ENCODE measurements at places on chromosomes 12 and 14.

GRCh38 chr12:104703372-104703771 lies 246.6 kb downstream of the CHST11 start:
- DNase-seq, result no peak

- no peak for DNase-seq
These were observed 10.7 kb upstream of the KRT82 start for GRCh38 chr12:52416795-52417194.

GRCh38 chr14:103329401-103330347 lies 4.4 kb upstream of the EIF5 start:
- no peak for DNase-seq

DNA sequence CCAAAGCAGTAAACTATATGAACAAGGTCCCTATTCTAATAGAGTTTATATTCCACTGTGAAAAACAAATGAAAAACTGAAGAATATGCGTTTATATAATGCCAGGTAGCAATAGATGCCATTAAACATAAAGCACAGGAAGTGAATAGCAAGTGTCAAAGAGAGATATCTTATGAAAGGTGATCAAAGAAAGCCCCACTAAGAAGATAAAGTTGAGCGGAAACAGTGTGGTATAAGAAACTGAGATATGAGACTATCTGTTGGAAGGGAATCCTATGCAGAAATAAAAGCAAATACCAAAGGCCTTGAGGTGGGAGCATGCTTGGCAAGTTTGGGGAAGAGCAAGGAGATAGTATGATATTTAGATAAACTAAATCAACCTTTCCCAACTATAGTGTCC lies 123.1 kb upstream of the FAR2 start:
- no peak for DNase-seq

DNA sequence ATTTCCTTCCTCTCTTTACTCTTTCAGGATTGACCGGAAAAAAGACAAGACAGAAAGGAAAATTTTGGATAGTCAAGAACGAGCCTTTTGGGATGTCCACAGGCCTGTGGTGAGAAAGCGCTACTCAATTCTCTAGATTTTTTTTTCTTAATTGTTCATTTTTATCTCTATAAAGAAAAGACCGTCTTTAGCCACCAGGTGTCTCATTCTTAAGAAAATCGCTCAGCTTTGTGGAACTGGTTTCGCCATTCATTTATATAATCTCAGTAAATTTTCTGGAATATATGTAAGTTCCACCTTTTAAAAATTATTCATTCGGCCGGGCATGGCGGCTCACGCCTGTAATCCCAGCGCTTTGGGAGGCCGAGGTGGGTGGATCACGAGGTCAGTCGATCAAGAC lies 421.1 kb downstream of the DPF3 start:
- no peak for DNase-seq

- DNase-seq, result peak; percentile 38
These were observed 50.4 kb downstream of the CHGA start for GRCh38 chr14:92973261-92973797.

GRCh38 chr12:124742111-124742510 lies 121.6 kb downstream of the SCARB1 start:
- no peak for DNase-seq

- DNase-seq, result no peak
These were observed 31.4 kb downstream of the FLVCR2 start for GRCh38 chr14:75609606-75610475.

DNA sequence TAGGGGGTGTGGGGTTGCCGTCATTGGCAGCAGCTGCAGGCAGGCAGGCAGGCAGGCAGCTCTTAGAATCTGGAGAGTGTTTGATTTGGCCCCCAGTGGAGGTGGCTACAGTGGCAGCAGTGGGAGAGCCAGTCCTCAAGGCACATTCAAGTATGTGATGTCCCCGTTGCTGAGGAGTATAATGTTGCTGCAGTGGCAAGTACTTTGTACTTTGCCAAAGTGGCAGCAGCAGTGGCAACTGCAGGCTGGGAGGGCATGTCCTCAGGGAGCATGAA lies 147.1 kb downstream of the PAPOLA start:
- no peak for DNase-seq

- DNase-seq, result no peak
These were observed 176.1 kb downstream of the IPO8 start for GRCh38 chr12:30519535-30519934.

DNA sequence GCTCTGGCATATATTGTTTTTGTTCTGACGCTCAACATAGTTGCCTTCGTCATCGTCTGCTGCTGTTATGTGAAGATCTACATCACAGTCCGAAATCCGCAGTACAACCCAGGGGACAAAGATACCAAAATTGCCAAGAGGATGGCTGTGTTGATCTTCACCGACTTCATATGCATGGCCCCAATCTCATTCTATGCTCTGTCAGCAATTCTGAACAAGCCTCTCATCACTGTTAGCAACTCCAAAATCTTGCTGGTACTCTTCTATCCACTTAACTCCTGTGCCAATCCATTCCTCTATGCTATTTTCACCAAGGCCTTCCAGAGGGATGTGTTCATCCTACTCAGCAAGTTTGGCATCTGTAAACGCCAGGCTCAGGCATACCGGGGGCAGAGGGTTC lies 77.0 kb downstream of the GTF2A1 start:
- DNase-seq, result no peak

DNA sequence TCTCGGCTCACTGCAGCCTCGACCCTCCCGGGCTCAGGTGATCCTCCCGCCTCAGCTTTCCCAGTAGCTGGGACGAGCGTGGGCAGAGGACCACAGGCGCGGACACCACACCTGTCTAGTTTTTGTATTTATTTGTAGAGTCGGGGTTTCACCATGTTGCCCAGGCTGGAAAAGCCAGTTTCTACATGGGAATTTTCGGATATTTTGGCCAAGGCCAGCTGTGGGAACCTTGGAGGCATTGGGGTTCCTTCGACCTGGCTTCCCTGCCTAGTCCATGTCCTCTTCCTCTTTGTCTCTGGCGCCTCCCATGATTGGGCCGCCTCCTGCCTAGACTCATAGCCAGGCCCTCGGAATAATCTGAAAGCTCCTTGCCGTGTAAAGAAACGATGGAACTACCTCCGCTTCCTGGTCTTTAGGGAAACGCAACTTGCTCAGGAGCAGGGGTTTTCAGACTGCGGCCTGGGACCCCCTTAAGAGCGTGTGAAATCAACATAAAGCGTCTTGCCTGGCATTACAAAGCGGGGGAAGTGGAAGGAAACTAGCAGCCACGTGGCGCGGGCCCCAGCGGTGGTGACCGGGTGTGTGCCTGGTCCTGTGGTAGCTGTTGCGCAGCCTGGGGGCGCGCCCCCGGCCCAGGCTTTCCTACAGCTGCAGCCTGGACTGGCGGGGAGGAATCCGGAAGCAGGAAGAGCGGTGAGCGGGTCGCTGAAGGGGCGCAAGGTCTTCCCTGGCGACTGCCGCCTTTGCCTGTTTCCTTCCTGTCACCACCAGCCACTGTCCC lies 1.4 kb upstream of the HSP90AA1 start:
- DNase-seq, result no peak

- peak; percentile 27 for DNase-seq
These were observed 146.2 kb downstream of the ATP23 start for GRCh38 chr12:58087423-58088127.

DNA sequence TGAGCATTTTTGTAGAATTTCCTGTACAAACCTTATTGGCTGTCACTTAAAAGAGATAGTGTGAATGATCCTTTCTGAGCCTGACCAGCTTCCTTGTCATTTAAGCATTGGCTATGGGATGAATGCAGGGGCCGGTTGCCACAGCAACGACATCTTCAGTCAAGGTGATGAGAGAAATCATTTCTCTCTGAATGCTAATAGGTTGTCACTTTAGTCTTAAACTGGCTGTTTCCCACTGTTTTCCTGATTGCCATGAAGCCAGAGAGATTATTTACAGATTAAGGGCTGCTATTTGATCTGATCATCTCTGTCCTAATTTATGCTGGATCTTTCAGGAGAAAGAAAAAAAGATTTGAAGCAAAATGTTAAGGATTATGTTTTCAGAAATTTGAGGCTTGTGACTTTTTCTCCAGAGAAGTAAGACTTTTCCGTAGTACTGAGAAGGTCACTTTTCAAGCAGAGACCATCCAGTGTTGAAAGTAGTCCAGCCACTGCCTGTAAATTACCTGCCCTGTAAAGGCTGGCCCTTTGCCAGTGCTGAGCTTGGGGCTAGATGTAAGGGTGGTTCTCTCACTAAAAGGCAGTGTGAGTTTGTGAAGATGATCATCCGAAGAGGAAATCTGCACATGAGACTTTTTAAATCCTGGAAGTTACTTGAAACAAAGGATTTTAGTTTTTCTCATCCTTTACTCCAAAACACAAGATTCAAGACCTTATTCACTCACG lies 235.6 kb downstream of the DACT1 start:
- DNase-seq, result no peak

GRCh38 chr14:60925286-60925685 lies 55.6 kb downstream of the TRMT5 start:
- no peak for DNase-seq

DNA sequence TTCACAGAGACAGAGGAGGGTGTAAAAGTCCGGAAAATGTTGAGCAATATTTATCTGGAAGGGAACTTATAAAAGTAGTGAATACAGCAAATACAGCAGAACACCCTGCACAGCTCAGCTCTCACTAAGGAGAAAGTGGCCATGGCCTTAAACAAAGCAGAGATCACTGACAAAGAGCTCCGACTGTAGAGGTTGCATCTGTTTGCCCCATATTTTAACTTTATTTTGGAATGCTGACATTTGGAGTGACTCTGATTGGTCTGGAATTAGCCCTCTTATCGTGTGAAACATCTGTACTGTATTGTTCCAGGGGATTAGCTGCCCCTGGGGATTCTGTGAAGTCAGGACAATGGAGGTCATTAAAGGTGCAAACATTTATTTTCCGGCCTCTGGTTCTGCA lies 1275.7 kb upstream of the FLRT2 start:
- DNase-seq, result peak; percentile 22

- DNase-seq, result no peak
These were observed 8.2 kb downstream of the FBXO34 start for GRCh38 chr14:55279384-55279783.

DNA sequence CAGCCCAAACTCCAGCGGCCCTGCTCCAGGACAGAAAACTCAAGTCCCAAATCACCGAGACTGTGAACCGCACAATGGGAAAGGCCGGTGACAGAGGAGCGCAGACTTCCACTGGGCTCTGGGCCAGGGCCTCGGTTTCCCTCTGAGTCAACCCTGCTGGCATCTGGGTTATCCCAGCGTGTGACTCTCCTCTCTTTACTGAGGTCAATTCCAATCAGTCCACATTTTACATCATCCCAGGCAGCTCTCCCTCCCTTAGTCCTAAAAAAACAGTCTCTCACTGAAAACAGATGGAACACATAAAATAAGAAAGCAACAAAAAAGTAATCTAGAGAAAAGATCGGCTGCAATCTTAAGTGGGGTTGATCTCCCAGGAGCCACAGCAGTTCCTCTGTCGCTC lies 36.9 kb downstream of the ITPK1 start:
- DNase-seq, result no peak

Data from NT2/D1 (cell line).